Ovary (tissue), 10 donors: ENCODE measurements at places on chromosomes 6 and 20. TPM values are rescaled to one million over a fixed set of nuclear protein-coding genes. Genes with fewer than 3 reads are reported as not detected.

The COX4I2 gene
- 3.5 TPM for total RNA-seq

The TUBB1 gene
- not detected for total RNA-seq

The SMPDL3A gene
- 5.8 TPM for total RNA-seq

The THBS2 gene
- total RNA-seq: 73.9 TPM

The PMEPA1 gene
- total RNA-seq: 22.6 TPM

The GRM1 gene
- total RNA-seq: 0.11 TPM

The SIRPD gene
- total RNA-seq: not detected

DNA sequence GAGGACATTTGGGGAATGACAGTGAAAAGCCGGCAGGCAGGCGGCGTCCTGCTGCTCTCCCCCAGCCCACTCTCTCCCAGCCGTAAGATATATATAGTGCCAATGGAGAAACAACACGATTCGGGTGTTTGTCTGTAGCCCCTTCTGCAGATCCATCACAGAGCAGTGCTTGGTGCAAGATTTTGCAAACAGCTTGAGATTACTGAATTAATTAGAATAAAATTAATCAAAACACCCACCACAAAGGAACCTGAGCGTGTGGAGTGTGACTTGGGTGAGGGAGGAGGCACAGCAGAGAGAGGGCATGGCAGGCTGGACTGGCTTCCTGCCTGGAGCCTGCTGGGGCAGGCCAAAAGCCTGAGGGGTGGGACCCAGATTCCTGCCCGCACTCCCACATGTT, 28.8 kb upstream of the CCDC167 start:
- no peak for DNase-seq

GRCh38 chr20:40806929-40807820, 118.1 kb upstream of the MAFB start:
- DNase-seq: no peak

GRCh38 chr6:61949971-61950370, 336.1 kb downstream of the KHDRBS2 start:
- no peak for DNase-seq

- DNase-seq: no peak
These were observed 12.9 kb upstream of the SNRPB start for GRCh38 chr20:2483504-2483903.

DNA sequence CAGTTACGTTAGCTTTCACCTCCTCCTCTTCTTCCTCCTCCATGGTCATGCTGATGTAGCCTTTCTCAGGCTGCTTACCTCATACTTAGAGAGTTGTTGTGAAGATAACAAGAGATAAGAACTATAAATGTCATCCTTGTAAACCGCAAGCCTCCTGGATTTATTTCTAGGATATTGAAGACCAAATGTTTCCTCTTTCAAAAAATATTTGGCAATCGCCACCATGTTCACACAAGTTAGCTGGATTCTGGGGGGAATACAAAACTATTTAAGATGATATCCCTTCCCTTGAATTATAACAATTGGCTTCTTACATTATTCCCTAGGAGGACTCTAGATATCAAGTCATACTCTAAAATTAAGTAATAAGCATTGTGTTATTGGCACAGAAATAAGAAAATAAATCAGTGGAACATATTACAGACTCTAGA, 99.8 kb upstream of the PLEKHG1 start:
- DNase-seq: no peak

DNA sequence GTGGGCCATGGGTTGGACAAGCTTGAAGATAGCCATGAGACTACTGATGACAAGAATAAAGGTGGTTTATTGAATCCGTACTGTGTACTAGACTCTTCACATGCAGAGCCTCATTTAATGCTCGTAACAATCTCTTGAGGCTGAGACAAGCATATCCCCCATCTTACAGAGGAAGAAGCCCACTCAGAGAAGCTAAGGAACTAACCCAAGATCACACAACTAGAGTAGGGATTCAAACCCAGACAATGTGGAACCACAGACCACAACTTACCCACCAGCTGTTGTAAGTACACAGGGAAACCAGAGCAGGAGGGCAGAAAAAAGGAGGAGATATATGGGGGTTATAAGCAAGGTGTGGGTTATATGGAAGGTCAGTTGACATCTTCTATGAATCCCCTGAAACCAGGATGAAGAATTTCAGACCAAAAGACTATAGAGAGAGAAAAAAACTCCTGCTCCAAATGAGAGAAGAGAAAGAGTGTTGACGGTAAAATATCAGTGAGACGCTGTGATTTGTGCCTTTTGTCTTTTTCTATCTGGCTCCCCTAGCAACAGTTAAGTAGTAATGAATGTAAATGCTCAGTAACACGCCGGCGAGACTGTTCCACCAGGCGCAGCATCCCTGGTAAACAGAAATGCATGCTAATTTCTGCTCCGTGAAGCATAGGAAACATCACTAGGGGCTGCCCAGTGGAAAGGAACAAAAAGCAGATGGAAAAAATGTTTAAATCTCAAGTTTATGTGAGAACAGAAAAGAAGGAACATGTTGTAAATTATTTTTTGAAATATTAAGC, 80.1 kb upstream of the SLC22A16 start:
- no peak for DNase-seq

DNA sequence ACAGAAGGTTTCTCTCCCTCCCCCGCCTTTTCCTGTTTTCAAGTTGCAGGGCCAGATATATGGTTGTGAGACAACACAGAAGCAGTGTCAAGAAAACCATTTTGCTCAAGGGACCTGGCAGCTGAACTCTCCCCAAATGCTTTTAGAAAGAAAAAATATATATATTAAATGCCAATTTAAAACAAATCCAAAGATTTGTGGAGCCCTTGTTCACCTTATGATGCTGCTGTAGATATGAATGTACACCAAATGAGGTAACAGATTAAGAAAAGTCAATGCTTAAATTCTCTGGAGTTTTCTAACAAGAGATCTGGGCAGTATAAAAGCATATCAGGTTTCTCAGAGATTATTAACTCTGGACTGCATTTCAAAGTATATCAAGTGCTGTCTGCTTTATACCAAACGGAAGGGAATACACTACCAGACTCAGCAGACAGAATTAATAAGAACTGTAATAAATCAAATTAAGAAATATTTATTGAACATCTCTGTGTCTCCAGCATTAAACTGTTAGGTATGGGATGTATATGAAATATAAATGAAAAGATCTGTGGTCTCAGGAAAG, 357.5 kb downstream of the HDGFL1 start:
- DNase-seq: no peak

DNA sequence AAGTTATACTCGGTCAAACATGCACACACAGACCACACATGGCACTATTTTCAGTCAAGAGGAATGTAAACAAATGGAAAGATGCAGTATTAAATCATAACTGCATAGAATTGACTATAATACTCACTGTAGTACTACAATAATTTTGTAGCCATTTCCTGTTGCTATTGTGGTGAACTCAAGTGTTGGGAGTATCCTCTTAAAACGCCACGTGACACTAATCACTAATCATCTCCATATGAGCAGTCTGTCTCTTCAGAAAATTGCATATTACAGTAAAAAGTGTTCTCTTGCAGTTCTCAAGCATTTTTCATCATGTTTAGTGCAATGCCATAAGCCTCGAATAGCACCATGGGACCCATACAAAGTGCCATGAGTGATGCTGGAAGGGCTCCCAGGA, 258.7 kb upstream of the ID4 start:
- DNase-seq: no peak

GRCh38 chr6:1815827-1816452, 206.2 kb downstream of the FOXC1 start:
- no peak for DNase-seq

GRCh38 chr6:142761756-142762155, 183.2 kb downstream of the HIVEP2 start:
- DNase-seq: no peak

GRCh38 chr6:1562171-1562955, 47.4 kb upstream of the FOXC1 start:
- DNase-seq: no peak

DNA sequence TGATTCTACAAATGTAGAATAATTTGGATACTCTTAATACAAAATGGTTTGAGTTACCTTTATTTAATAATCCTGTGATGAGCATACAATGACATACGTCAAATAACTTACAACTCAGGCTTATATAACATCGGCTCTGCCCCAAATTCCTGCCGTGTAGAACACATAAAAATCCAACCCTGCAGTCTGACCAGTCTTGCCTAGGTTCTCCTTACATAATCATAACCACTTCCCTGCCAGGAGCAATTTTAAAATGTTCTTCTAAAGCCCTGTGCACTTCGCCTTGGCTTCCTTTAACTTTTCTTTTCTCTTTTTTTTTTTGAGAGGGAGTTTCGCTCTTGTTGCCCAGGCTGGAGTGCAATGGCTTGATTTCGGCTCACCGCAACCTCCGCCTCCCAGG, 16.2 kb upstream of the IER3 start:
- DNase-seq: no peak

- DNase-seq: no peak
These were observed 162.0 kb downstream of the GRM4 start for GRCh38 chr6:33983721-33984465.

DNA sequence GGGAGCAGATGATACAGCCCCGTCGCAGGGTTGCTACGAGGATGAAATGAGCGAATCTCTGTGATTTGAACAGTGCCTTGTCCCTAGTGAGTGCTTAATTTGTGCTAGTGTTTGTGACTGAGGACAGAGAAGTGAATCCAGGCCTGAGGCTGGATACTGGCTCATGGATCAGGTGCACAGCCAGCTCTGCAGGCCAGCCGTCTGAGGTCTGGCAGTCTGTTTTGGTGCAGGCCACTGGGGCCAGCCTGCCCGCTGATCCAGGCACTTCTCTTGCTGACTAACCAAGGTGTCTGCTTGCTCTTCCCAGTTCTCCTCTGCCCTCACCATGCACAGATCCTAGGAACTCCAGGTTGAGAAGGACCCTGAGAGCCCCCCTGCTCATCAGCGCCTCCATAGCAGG, 181.0 kb downstream of the LRFN2 start:
- no peak for DNase-seq

DNA sequence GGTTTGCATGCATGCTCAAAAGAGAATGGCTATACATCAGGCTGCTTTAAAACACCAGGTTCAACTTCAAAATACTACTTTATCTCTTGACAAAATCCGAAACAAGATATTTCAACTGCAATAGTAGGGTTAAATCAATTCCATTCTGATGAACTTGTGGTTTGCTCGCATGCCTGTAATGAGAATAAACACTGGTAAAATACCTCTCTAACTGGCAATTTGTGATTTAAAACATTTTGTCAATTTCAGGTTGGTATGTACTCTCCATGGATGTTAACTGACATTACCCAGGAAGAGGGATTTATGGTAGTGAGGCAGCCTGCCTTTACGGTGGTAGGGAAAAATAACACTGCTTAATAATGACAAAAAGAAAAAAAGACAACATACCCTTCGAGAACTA, 74.4 kb downstream of the MBOAT1 start:
- DNase-seq: no peak

DNA sequence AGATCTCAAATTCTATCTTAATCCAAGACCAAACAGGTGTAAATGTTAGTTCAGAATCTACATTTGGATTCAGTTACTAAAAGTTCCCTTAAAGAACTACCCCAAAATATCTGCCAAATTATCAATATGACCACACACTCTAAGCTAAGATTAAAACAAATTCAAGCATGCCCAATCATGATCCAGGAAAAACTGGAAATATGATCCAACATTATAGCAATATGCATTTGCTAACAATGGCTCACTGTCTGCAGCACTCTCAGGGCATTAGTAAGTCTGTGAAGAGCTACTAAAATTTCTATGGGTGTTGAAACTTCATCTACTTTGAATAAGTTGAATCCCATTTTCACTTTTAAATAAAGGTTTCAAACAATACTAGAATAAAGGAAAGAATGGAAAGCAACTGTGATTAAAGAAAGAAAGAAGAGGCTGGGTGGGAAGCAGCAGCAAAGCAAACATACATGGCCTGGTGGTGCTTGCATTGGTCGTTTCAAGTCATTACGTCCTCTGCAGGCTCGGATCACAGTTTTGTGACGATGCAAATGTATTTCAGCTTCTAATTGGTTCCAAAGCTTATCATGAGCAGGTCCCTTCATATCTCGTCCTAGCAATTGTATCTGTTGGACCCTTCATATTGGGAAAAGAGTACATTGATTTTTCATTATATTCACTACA, 29.2 kb downstream of the GOPC start:
- no peak for DNase-seq

GRCh38 chr6:80304014-80304413, 197.5 kb downstream of the BCKDHB start:
- no peak for DNase-seq

- no peak for DNase-seq
These were observed 19.4 kb downstream of the DSTN start for GRCh38 chr20:17589161-17589834.

DNA sequence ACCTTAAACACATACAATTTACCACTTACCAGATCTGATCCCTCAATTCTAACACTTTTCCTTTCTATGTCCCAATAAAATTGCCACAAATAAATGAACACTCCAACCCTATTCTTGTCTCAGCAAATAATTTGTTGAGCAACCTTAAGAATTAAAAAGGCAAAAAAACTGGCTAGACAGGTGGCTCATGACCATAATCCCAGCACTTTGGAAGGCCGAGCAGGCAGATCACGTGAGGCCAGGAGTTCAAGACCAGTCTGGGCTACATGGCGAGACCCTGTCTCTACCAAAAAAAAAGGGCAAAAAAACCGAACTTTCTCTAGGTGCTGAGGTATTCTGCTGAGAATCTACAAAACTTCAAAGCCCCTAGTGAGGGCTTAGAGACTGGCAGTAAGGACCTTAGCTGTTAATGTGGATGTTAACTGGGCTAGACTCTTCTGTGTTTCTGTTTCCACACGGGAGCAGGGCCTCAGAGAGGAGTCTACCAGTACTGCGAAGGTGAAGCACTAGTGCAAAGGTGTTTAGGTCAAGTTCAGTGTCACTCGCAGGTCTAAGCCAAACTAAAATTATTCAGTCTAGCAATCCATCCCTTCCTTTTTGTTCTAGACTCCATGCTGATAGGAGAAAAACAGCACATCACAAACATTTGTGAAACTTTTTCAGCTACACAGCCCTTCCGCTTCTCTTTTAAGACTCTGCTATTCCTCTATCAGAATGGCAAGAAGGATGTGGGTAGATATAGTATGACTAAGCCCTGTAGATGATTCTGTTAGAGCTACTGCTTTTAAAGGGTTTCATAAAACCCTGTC, 2.6 kb downstream of the FASTKD5 start:
- DNase-seq: no peak

DNA sequence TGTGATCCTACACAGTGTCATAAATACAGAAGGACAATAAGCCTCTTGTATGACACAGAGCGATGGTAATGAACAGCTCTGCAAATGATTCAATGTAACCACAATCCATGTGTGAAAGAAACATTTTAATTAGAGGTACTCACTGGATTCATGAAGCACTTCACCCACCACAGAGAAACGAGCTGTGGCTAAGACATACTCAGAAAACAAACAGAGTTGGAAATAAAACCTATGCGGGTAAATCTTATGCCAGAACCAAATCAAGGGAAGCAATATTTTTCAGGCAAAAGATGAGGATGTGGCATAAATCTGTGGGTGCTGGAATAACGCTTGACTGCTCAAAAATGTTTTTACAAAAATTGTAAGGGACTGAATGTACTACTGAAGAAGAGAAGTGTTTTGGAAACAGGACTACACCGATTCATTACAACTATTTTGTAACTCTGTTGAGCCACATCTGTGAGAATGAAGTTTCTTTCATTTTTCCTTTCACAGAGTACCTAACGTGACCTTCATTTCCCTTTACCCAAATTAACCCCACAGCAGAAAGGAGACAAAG, 112.1 kb downstream of the WDR27 start:
- DNase-seq: no peak

GRCh38 chr20:41139227-41140093, 2.1 kb downstream of the PLCG1 start:
- DNase-seq: no peak
